NCI-H2107 (cell line): ENCODE measurements at places on chromosomes 6 and 20.

- no peak for DNase-seq
These were observed 28.4 kb downstream of the LYRM2 start for GRCh38 chr6:89610149-89610642.

DNA sequence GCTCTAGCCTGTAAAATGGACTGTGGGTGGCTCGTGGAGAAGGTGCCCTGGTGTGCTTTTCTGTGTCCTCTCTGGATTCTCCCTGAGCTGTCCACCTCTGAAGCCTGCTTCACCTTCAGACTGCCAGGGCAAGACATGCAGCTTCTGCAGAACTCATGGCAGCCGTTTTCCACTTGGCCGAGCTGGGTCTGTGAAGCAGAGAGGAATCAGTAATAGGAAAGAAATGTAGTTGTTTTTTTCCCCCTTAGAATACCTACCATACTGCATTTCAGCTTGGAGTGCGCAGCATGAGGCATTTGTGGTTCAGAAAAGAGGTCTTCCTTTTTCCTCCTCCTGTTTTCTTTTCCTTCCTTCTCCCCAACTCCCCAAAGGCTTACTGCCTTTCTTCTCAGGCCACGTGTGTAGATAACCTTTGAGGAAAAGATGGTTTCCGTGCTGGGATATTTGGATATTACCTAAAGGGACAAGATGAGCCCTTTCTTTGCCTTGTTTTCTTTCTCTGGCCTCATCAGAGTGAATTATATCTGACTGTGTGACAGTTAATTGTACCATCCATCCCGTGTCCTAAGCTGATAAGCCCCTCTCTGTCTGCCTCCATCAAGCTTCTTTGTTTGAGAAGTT lies 39.4 kb downstream of the RREB1 start:
- DNase-seq: no peak

- no peak for DNase-seq
These were observed 226.2 kb upstream of the MAN1A1 start for GRCh38 chr6:119575721-119576120.

GRCh38 chr6:63305277-63305676 lies 14.5 kb downstream of the LGSN start:
- DNase-seq: no peak

- DNase-seq: no peak
These were observed 126.5 kb upstream of the NXT1 start for GRCh38 chr20:23223908-23224580.

GRCh38 chr6:43547222-43547621 lies 28.6 kb downstream of the XPO5 start:
- no peak for DNase-seq
